ENCODE measurements at places on chromosomes 2 and 18.

DNA sequence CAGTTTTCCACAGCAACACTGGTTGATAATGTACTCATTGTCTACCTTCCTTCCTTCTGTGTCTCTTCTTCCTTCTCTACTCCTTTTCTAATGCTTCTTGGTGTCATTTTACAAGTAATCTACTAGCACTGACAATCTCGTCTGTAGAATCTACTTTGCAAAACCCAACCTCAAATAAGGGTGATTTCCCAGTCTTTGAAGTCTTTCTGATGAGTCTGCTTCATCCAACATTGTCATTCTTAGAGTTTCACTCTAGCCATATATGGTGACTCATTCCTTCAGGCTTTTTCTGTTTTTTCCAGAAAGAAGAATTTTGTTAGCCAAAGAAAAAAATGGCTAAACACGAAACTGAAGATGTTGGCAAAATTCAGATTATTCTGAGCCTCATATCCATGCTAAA, 288.7 kb downstream of the MBD2 start:
- DNase-seq, result no peak

GRCh38 chr2:165185633-165186032, 18.2 kb downstream of the SCN3A start:
- DNase-seq, result no peak

- no peak for DNase-seq
These were observed 37.5 kb downstream of the PSME4 start for GRCh38 chr2:53933329-53933728.

- DNase-seq, result no peak
These were observed 3.1 kb downstream of the WIPF1 start for GRCh38 chr2:174594456-174594855.

DNA sequence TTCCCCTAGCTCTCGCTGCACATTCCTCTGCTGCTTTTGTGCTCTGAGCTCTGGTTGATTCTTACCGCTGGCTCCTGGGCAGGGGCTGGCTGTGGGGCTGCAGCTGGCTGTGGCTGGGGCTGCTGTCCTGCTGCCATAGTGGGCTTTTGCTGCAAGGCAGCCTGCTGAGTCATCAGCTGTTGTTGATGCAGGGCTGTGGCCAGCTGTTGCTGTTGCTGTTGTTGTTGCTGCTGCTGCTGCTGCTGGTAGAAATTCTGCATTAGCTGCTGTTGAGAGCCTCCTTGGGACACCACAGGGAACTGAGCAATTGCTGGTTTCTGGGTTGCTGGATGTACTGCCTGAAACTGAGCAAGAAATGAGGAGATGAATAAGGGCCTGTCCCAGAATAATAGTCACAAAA, 77.2 kb upstream of the NFU1 start:
- DNase-seq, result no peak

- DNase-seq, result no peak
These were observed 773.9 kb upstream of the LRATD1 start for GRCh38 chr2:13858626-13859025.

- DNase-seq, result no peak
These were observed 144.2 kb upstream of the LRRTM4 start for GRCh38 chr2:77666251-77666980.

GRCh38 chr2:149597668-149598326, 10.2 kb upstream of the MMADHC start:
- no peak for DNase-seq

- DNase-seq, result no peak
These were observed 20.2 kb upstream of the GTF2A1L start for GRCh38 chr2:48597492-48597891.

DNA sequence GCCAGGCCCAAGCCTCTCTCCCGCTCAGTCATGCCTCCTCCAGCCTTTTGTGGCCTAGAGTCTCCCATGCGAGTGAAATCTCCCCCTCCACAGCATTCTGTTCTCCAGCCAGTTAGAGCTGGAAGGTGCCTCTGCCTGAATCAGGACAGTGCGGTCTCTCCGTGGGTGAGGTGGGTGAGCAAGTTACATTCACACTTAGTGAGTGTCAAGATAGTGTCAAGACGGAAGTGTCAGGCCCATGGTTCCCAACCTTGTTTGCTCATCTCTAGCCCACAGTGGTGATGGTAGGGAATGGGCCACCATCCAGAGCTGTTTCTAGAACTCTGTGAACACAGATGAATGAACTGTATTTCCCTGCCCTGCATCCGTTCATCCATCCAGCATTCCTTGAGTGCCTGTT, 59.5 kb downstream of the LPIN1 start:
- no peak for DNase-seq

- no peak for DNase-seq
These were observed 120.9 kb upstream of the SPATS2L start for GRCh38 chr2:200185628-200186000.

- DNase-seq, result no peak
These were observed 29.8 kb downstream of the DPP10 start for GRCh38 chr2:114472246-114472645.

- DNase-seq, result no peak
These were observed 573 bp downstream of the PAIP2B start for GRCh38 chr2:71226096-71226964.

GRCh38 chr2:207506426-207506825, 23.3 kb upstream of the CREB1 start:
- DNase-seq, result no peak
